Hypothalamus (tissue), 51 donors: ENCODE measurements at places on chromosomes 4 and X.

DNA sequence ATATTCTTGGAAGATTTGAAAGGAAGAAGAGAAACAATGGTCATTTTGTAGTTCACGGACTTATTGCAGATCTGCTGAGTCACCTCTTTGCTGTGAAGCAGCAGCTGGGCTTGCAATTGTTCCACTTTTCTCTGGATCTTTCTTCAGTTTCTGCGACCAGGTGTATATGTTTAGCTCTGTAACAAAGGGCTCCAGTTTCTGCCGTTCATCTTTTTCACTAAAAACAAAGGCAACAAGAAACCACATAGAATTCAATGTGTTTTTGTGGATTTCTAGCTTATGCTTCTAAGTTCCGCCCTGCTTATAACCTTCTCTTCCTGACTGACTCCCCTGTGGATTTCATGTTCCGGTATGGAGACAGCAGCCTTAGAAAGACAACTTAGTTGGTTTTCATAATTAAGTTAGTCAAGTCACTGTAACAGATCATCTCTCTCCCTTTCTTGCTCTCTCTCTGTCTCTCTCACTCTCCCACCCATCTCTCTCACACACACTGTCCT is 121.6 kb upstream of the EPHA5 start:
- no peak for DNase-seq

DNA sequence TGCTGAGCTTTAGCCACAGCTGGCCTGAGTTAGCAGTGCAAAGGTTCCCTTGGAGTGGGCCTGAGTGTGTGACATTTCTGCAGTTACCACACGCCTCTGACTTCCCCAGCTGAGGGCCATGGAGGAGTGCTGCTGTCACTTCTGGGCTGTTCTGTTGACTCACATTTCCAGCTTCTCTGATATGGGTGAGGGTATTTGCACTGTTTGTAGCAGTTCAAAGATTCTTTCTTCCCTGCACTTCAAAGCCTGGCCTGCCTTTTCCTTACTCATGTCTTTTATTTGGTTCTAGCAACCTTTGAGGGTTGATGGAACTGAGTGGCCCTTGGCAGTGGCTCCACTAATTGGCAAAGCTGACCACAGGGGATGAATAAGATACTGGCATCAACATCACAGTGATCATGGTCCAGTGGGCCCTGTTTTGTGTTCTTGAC is 26.4 kb upstream of the SCML1 start:
- no peak for DNase-seq

GRCh38 chr4:80008971-80009370 is 64.1 kb downstream of the ANTXR2 start:
- DNase-seq: no peak

DNA sequence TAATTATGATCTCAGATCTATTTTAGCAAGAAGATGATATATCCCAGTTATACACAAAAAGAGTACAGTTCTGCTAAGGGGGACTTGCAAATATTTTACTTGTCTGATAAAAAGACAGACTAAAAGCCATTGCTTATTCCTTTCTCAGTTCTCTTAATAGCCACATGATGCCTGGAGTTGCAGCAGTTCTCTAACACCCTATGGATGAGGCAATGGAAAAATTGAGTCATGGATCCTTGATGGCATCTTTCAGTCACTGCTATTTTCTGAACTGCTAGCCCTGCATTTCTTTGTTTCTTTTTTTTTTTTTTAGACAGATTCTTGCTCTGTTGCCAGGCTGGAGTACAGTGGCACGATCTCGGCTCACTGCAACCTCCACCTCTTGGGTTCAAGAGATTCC is 1956.7 kb downstream of the C4orf33 start:
- DNase-seq: no peak

DNA sequence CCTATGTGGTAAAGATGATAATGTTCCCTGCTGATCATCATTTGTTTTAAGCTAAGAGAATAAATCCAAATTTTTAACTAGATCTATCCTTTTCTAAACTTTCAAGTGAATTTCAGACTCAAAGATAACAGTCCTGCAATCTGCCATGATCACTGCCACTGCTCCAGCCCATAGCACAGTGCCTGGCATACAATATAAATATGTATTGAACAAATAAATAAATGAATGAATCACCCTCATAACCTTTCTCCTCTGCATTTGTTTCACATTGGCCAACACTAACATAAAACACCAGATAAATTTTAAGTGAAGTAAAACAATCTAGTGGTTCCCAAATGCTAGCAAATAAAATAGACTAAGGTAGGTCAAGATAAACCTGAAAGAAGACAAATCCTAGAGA is 439.0 kb downstream of the GPM6A start:
- no peak for DNase-seq

GRCh38 chr4:184823014-184823413 is 2.8 kb downstream of the ACSL1 start:
- no peak for DNase-seq

GRCh38 chr4:56301181-56301996 is 85.9 kb downstream of the AASDH start:
- peak; percentile 18 for DNase-seq

DNA sequence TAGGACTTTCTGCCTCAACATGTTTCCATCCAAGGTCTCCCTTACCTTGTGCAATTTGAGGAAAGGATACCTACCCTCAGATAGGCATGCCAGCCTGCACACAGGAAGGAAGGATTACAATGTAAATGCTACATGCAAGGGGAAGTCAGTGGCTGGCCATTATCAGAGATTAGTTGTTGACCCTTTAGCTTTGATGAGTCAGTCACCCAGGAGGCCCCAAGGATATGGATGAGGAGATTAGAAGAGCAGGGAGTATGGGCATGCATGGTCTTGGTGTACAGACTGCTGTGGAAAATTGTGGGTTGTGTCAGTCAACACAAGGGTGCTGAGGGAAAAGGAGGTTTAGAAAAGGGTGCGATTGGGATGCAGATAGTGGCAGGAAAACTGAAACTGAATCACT is 92.0 kb downstream of the GUCY2F start:
- no peak for DNase-seq

DNA sequence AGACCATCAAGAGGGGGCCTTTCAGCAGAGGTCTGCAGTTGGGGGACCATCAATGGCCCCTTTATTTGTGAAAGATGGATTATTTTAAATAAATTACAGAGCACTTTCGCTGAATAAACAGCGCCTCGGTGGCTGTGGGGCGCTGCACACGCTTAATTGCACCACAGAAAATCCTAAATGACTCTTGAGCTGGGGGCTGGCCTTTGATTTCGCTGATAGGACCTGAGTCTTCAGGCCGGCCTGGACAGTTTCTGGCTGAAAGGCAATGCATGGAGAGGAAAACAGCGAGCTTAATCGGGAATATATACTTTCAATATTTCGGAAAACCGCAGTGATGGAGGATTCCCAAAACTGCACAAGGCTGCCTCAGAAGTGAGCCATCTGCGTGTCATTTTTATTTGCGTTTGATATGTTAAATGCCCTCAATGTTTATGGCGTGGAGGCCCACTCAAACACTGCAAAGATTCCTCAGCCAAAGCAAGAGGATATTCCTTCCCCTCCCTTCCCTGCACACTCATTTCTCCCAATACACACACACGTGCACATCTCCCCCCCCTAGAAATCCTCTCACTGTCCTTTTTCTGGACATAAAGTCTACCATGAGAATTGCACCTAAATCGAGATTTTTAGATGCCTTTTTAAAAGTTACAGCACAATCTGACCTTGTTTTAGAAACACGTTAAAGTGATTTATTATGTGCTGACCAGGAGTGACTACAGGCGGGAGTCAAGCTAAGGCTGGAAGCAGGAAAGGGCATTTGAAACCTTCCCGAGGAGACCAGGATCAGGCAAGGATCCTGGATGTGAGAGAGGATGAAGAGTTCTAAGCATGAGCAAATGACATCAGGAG is 340.7 kb downstream of the RAB28 start:
- DNase-seq: no peak

- DNase-seq: no peak
Measured at GRCh38 chr4:112517911-112518310, 1.9 kb upstream of the NEUROG2 start.

- no peak for DNase-seq
Measured at GRCh38 chrX:11056322-11057176, 54.6 kb upstream of the HCCS start.

GRCh38 chr4:140049849-140050637 is 103.9 kb downstream of the MAML3 start:
- no peak for DNase-seq

DNA sequence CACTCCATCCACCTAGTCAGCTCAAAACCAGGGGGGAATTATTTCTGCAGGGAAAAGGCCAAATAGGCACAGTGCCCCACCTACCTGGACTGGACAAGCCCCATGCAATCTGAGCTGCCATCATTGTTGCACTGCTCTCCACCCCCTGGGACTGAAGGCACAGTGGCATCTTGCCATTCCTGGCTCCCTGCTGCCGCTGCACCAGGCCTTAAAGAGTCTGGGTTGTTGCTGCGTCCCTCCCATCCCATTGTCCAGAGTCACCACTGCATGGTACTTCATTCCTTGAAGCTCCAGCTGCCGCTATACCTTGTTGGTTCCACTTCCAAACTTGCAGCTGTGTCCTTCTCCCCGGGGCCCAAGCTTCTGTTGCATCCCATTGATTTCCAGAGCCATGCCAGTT is 629.7 kb downstream of the STIM2 start:
- DNase-seq: no peak

DNA sequence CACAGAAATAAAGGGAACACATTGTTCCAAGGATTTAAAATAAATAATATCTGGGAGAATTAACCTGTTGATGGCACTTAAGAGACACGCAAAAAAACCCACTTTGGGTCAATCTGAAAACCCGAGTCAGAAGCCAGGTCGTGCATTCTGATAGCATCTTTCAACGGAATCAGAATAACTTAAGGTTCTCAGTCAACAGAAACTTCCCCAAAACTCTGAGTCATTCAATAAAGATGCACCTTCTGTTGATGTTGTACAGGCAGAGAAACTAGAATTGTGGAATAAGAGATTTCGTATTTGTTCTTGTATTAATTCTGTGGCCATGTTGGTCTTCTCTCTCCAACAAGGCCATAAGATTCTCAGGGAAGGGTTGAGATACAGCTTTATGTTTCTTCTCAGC is 78.2 kb downstream of the MAOB start:
- DNase-seq: no peak

- DNase-seq: no peak
Measured at GRCh38 chrX:24561121-24561520, 86.0 kb downstream of the PCYT1B start.

DNA sequence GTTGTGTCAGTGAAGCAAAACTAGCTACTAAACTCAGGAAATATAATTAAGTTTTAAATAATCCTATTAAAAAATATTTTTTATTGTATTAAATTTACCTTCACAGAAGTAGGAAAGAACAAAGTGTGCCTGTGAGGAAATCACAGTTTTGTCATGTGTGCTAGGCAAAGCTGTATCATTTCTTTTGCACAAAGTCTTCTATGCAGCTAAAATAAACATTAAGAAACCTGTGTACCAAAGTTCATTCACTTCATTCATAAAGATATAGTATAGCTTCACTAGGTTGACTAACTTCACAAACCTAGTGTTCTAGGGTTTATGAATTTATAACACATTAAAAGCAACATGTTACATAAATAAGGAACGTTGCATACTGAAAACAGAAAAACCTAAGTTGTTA is 131.0 kb downstream of the PDS5A start:
- no peak for DNase-seq

DNA sequence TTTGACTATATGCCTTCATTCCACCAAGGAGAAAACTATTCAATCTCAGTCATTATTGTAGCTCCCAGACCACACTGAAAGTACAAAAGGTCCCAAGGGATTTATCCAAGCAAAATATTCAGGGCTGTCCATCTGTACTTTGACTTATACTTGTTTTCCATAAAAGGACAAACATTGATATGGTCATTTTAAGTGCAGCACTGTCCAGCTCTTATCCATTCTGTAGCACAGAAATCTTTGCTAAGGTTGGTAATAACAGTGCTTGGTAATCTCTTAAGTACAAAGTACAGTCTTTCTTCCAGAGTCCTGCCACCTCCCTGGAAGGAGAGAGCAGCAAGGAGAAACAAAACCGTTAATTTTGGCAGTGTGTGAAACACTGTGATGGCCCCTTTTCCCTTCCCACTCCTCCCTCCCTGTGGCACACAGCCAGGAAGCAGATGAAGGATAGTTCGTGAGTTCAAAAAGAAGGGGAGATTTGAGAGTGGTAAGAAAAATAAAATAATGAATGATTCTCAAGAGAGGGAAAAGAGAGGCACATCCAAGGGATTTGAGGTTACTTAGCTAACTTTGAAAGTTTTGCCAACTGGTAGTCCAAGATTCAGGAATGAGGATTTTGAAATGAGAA is 6.8 kb upstream of the CXCL2 start:
- DNase-seq: no peak

DNA sequence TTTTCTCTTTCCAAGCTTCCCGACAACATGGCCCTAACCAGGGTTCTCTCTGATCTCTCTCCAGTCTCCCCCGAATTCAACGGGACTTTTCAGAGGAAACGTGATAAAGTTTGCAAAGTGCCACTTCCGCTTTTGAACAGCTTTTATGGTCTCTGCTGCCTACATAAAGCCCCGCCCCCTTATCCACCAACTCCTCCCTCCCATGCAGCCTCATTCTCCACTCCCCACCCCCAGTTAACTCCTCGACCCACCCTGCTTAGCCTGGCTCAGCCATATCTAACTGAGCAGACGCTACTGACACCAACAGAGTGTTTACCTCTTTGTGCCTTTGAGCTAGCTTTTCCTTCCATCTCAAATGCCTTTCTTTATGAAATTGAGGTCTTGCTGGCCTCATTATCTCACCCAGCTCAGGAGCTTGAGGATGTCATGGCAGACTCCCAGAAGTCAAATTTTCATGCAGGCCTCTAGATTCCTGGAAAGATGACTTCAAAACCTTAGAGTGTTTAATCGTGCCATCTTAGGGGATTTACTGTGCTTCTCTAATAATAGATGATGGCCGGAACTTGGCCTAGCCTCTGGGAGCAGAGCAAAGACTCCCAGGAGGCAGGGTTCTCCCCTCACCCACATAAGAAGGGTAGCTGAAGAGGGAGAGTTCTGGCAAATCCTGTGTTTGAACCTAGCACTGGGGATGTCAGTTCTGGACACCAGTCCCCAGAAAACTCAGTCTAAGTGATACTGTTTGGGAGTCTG is 606.0 kb downstream of the BCOR start:
- DNase-seq: no peak

- no peak for DNase-seq
Measured at GRCh38 chr4:124631760-124632159, 80.8 kb downstream of the ANKRD50 start.

DNA sequence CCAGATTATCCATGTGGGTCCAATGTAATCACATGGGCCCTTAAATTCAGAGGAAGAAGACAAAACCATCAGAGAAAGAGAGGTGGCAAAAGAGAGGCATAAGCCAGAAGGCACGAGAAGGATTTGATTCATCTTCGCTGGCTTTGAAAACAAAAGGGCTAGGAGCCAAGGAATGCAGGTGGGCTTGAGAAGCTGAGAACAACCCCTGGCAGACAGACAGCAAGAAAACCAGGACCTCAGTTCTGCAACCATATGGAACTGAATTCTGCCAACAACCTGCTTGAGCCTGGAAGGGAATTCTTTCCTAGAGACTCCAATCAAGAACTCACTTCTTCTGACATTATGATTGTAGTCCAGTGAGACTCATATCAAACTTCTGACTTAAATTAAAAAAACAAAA is 1531.8 kb downstream of the PCDH7 start:
- DNase-seq: no peak
